ENCODE measurements at places on chromosomes 4 and X.

DNA sequence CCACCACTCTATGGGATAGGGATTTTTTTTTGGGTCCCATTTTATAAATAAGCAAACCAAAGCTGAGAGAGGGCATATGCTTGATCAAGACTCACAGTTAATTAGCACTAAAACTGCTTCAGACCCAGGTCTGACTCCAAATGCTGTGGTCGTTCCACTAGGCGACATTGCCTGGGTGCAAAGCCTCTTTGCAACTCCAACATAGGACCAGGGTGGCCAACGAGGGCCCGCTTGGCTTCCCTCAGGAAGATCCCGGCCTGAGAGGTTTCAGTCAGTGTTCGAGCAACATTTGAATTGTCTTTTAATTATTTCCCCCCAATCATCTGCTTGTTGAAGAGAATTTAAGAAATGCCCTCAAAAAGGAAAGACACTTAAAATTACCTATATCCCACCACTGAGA lies 11.2 kb downstream of the PJA1 start:
- peak; percentile 27 for DNase-seq

GRCh38 chr4:112156553-112156952 lies 11.3 kb downstream of the FAM241A start:
- no peak for DNase-seq

- DNase-seq, result no peak
Measured at GRCh38 chrX:24859211-24859841, 156.4 kb downstream of the ARX start.

GRCh38 chrX:115616943-115617563 lies 56.1 kb downstream of the PLS3 start:
- no peak for DNase-seq

DNA sequence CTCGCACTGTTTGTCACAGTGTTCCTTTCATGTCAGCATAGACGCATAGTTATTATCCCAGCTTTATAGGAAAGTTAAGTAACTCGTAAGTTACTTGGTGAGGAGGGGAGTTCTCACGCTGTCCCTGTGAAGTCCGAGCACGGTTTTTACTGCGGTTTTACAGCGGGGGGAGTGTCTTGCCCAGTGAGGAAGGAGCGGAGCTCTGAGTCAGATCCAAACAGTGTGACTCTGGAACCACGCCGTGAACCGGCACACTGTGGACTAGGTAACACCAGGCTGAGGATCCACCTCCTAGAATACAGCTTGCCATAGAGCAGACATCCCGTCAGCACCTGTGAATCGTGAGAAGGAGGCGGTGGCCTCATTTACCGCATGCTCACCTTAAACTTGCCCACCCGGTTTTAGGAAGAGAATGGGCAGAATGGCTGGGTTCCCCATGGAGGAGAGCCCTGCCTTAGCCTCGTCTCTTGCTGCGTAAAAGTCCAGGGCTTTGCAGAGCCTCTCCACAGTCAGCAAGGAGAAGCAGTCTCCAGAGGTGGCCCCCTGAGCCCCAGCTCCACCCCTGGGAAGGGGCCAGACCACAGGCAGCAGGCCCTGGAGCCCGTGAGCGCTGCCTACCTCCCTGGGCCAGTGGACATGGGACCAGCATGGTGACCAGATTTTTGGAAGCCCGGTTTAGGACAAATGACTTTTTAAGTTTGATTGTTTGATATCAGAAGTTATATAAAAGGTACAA lies 40.2 kb upstream of the HGFAC start:
- no peak for DNase-seq

DNA sequence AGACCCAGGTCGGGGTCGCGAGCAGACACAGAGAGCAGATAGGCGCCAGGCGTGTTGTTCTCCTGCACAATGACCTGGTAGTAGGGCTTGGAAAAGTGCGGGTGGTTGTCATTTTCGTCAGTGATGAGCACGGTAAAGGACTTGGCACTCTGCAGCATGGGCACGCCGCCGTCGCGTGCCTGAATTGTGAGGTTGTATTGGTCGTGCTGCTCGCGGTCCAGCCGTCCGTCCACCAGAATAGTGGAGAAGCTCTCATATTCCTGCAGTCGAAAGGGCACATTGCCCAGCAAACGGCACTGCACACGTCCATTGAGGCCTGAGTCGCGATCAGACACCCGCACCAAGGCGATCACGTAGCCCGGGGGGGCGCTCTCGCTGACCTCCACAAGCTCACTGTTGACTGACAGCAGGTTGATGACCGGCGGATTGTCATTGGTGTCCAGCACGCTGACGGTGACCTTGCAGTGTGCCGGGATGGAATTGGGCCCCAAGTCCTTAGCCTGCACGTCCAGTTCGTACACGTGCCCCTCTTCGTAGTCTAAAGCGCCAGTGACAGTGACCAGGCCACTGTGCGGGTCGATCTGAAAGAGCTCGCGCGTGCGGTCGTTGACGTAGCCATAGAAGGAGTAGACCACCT lies 2.8 kb downstream of the PCDH19 start:
- DNase-seq, result no peak

DNA sequence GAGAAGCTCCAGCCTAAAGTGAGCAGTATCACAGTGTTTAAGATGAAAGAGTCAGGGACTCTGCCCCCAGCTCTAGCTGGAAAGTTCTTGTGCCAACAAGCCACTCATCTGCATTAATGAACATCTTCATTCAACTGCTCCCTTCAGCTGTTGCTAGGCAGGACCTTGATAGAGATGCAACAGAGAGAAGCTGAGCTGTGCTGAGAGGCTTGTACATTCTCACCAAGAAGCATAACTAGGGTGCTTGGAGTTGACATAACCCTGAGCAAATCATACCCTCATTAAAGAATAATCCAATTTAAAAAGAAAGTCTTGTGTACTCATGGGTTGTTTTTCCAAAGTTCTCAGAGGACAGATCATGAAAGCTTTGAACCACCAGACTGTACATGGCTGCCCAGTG lies 63.2 kb downstream of the ATXN3L start:
- DNase-seq, result no peak

- DNase-seq, result no peak
Measured at GRCh38 chr4:122728856-122729255, 3.6 kb upstream of the BBS12 start.

DNA sequence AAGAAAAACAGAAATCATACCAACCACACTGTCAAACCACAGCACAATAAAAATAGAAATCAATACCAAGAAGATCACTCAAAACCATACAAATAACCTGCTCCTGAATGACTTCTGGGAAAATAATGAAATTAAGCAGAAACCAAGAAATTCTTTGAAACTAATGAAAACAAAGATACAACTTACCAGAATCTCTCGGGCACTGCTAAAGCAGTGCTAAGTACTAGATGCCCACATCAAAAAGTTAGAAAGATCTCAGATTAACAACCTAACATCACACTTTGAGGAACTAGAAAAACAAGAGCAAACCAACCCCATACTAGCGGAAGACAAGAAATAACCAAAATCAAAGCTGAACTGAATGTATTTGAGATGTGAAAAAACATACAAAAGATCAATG lies 33.2 kb downstream of the AWAT2 start:
- no peak for DNase-seq

- DNase-seq, result no peak
Measured at GRCh38 chr4:86108137-86108536, 251.7 kb downstream of the MAPK10 start.

DNA sequence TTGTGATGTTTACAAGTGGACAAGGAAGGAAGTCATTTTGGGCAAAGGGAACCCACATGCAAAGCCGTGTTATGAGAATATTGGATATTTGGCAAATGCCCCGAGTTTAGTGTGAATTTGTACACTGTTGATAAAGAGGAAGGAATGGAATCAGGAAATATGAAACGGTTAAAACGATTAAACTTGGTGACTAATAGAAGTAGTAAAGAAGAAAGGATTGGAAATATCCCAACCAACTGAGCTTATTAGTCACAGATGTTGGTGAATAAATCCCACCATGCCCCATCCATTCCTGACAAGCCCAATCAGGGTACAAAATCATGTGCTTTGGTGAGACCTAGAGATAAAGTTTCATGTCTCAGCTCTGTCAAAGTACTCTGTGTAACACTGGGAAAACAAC lies 22.0 kb downstream of the ARHGAP24 start:
- DNase-seq, result no peak

- DNase-seq, result no peak
Measured at GRCh38 chr4:113052379-113052951, 3.0 kb downstream of the ANK2 start.

- no peak for DNase-seq
Measured at GRCh38 chrX:50941638-50942037, 31.1 kb downstream of the BMP15 start.

DNA sequence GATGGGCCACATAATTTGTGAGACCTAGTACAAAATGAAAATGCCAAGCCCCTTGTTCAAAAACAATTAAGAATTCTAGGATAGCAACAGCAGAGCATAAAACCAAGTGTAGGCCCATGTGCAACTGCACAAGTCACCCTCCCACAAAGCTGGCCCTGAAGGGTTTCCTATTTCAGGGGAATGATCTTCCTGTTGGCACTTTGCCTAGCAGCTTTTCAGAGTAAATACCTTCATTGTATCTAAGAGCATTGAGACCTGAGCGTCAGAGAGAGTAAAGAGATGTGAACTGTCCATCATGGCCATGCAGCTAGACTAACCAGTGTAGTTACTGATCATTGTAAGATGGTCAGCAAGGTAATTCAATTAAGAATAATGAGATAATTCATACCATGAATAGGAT lies 113.6 kb downstream of the CNKSR2 start:
- DNase-seq, result no peak

DNA sequence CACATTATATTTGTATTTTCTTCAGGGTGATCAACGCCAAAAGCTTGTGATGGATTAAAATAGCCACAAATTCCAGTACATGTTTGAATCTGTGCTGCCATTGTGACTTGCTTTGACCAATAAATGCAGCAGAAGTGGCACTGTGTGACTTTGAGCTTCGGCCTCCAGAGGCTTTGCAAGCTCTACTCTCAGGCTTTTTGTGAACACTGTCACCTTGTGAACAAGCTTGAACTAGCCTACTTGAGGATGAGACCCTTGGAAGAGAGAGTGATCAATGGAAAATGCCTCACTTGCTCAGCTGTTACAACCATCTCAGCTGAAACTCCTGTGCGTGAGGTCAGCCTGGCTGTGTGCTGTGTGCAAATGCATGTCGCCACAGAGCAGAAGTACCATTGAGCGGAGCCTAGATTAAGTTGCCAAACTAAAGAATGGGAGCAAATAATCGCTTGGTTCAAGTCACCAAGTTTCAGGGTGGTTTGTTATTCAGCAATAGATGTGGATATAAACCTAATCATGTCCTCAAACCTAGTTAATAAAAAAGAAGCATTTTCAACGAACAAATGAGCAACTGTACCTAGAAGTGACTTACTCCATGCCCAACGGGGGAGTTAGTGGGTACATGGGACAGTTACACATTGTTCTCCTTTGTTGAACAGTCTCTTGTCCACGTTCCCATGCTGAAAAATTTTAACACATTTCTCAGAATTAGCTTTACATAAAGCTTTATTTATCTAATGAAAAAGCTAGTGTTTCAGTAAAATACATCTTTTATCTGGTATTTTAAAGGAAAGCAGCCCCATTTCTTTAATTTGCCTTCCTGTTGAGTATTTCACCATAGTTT lies 23.5 kb downstream of the NOA1 start:
- no peak for DNase-seq

DNA sequence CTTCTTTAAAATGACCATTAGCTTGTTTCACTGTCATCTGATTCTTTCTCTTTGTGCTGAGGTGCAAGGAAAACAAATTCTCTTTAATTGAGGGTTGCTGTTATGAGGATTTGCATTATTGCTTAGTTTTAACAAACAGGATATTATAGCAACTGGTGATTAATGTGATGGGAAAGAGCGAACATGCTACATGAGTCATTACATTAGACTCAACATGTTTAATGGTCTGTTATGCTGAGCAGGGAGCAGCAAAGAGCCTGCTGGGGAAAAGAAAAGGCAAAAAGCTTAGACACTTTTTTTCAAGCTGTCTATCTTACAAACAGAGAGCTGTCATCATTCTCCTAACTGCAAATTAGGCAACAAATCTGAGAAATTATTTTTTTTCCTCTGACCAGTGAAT lies 230.5 kb upstream of the LCORL start:
- DNase-seq, result no peak

DNA sequence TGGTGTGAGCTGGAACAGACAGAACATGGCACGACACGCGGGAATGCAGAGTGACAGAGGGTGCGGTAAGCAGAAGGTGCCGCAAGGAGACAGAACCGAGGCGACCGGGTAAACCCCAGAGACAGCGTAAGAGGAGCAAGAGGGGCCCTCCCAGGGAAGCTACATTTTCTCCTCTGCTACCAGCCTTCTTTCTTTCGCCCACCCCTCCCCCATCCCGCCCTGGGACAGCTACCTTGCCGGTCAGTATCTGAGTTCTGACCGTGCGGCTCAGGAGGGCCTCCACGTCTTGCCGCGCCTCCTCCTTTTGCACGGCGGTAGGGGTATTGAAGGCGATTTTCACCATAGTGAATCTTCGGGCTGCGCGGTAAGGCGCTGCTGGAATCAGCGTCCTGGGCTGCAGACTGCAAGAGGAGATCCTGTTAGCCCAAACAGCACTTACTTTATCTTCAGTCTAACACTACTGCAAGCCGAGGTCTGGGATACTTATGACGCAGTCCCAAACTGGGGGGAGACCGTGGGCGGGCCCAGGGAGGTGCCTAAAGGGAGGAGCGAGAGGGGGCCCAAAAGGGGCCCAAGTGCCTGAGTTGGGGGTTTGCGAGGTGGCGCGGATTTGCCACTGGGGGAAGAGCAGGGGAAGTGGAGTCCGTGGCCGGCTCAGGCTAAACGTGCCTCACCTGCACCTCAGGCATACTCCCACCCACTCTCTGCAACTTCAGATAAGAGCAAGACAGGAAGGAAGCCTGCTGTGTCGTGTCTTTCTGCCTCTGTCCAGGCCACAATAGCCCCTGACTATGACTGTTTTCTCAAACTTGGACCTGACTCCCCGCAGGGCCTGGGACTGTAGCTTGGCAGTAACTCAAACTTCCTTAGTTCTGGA lies at the start of gene ITM2A:
TSS of gene ITM2A (minus strand) at position 462 of the 877 bp plus-strand sequence. CDS start at position 343, 119 bp downstream.
- DNase-seq, result peak; percentile 84

DNA sequence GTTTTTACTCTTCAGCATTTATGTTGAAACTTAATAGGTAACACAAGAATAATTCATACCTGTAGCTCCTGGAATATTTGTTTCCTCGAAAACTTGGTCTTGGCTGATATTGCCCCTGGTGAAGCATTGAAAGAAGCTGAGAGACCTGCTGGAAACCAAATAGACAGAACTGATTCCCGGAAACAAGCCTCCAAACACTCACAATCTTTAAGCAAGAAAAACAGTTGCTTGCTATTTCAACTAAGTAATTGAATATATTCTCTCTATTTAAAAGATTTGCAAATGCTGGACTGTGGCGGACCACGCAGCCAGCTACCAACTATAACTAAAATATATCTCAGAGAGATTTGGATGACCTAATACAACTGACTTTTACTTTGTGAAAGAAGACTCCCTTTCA lies 3.6 kb downstream of the PCDH18 start:
- DNase-seq, result no peak

GRCh38 chrX:39559229-39559628 lies 538.5 kb downstream of the BCOR start:
- no peak for DNase-seq

Measured in vagina (tissue), 2 donors.